ENCODE measurements at places on chromosomes 5 and 9.

DNA sequence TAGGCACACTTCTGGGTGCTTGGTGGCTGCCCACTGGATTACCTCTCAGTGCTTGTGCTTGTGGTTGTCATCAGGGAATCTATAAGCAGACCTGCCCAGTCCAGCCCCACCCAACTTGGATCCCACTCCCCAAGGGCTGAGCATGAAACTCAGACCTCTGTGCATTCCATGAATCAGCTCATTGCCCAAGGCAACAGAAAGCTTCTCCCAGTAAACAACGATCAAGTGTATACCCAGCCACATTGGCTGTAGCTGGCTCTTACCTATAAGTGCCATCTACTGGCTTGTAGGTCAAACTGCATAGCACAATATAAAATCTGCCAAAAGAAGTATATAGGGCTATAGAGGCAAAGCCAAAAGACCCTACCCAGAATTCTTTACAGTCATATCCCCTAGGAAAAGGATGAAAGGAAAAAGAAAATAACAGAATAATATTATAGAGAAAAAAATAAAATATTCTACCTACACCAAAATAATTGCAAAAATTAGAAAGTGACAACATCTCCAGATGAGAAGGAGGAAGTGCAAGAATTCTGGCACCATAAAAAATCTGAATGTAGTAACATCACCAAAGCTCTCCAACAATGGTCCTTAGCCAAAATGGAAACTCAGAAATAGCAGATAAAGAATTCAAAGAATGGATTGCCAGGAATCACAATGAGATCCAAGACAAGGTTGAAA is 321.0 kb upstream of the TRPC7 start:
- no peak for DNase-seq

GRCh38 chr5:67465537-67466207 is 269.1 kb upstream of the CD180 start:
- no peak for DNase-seq

DNA sequence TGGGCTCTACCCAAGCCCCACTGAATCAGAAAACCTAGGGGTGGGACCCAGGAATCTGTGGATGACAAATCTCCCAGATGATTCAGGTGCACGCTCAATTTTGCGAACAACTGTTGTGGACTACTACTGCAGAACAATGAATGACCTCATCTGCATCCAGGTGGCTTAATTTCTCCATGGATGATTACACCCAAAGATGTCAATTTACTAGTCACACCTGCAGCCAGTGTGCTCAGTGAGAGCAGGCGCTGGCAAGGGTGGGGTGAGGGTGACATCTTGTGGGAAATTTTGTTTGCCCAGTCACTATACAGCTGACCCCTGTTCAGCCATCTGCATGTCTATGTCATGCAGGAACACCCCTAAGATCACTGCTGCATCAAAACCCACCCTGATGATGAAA is 118.2 kb downstream of the ENTREP1 start:
- no peak for DNase-seq

GRCh38 chr5:14497311-14497710 is 84.3 kb upstream of the OTULINL start:
- DNase-seq: no peak

- DNase-seq: no peak
Measured at GRCh38 chr5:128925973-128926372, 39.3 kb upstream of the SLC27A6 start.

DNA sequence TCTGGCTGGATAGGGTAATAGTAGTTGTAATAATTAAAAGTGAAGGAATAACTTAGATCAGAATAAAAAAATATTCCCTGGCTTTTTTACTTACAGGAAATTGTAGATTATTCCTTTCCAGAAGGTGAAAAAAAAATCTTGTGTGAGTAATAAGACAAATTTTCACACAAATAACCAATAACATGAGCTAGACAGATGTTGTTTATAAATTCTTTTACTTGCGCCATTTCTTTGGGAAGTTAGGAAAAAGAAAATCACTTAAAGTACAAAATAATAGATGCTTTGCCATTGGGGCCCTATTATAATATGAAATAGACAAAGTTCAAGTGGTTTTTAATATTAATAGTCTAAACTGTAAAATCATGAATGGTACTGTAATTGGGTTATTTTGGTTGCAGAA is 204.1 kb downstream of the ARRDC3 start:
- no peak for DNase-seq

- no peak for DNase-seq
Measured at GRCh38 chr5:133889271-133889905, 79.0 kb downstream of the C5orf15 start.

- no peak for DNase-seq
Measured at GRCh38 chr9:113593682-113594281, 130.3 kb downstream of the RGS3 start.

GRCh38 chr5:178318382-178318781 is 85.8 kb upstream of the PHYKPL start:
- no peak for DNase-seq

- no peak for DNase-seq
Measured at GRCh38 chr5:159826351-159827214, 89.7 kb upstream of the ADRA1B start.

DNA sequence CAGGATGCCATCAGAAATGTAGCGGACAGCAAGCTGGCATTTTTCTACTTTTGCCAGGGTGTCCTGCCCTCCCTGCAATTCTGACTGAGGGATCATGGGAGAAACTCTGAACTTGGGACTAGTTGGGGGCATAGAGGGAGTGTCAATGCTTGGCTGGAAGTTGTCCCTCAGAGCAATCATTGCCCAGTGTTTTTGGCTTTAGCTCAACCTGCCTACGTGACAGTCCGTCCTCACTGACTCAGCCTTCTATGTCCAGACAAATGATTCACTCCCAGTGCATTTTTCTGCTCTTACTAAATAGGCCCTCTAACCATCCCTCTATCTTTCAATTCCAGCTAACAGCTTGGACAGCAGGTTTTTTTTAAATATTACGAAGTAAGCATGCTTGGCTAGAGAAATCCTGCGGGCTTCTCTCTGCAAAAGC is 627.4 kb downstream of the TLR4 start:
- no peak for DNase-seq

- no peak for DNase-seq
Measured at GRCh38 chr9:16689351-16689938, 181.0 kb downstream of the BNC2 start.

GRCh38 chr5:93790401-93790800 is 49.0 kb upstream of the POU5F2 start:
- no peak for DNase-seq

DNA sequence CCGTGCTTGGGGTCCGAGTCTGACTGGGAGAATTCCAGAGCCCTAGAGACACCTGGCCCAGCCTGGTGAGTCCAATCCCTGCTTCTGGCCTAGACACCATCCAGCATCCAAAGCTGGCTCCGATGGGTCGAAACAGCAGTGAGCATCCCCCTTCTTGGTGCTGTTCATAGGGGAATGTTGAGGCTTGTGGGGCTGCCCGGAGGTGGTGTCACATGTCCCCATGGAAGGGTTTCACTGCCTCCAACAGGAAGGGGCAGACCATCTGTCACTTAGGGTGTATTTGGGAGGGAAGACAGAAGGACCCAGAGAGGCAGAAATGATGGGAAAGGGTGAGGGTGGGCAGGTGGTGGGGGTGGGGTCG is 13.9 kb downstream of the C9orf50 start:
- no peak for DNase-seq

GRCh38 chr5:131974956-131975726 is 29.7 kb upstream of the MEIKIN start:
- DNase-seq: peak; percentile 33

GRCh38 chr9:2335260-2335659 is 286.3 kb upstream of the VLDLR start:
- DNase-seq: no peak

DNA sequence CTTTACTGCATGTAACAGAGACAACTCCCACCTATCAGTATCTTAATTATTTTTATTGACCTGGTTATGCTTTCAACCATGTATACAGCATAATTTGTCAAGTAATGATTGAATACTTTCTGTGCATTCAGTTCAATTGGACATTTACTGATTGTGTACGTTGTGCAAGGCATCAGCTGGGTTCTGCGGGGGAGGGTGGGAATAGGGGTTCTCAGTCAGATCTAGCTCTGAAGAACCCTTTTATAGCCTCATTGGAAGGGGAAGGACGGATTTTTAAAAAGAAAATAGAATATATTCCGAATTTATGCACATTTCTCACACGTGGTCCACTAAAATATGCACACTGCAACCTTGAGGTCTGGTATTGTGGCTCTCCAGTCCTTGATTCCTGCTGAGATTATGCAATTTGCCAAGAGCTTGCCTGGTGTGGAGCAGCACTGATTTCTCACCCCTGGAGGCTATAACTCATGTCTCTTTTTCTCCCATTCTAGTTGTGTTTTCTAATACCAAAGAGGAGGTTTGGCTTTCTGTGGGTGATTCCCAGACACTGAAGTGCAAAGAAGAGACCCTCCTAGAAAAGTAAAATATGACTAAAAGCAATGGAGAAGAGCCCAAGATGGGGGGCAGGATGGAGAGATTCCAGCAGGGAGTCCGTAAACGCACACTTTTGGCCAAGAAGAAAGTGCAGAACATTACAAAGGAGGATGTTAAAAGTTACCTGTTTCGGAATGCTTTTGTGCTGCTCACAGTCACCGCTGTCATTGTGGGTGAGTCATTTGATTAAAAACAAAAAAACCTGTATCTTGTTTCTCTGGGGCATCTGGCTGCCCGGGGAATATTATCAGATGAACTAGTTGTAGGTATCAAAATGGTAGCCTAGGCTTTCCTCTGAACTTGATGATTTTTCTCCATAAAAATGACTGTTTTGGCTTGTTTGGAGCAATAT is 1.7 kb downstream of the SLC1A3 start:
- DNase-seq: no peak

- DNase-seq: no peak
Measured at GRCh38 chr9:95057101-95057500, 260.4 kb downstream of the FANCC start.

- no peak for DNase-seq
Measured at GRCh38 chr9:126876531-126876930, 16.1 kb downstream of the ZBTB34 start.

GRCh38 chr9:84698323-84698722 is 28.8 kb downstream of the NTRK2 start:
- DNase-seq: no peak

DNA sequence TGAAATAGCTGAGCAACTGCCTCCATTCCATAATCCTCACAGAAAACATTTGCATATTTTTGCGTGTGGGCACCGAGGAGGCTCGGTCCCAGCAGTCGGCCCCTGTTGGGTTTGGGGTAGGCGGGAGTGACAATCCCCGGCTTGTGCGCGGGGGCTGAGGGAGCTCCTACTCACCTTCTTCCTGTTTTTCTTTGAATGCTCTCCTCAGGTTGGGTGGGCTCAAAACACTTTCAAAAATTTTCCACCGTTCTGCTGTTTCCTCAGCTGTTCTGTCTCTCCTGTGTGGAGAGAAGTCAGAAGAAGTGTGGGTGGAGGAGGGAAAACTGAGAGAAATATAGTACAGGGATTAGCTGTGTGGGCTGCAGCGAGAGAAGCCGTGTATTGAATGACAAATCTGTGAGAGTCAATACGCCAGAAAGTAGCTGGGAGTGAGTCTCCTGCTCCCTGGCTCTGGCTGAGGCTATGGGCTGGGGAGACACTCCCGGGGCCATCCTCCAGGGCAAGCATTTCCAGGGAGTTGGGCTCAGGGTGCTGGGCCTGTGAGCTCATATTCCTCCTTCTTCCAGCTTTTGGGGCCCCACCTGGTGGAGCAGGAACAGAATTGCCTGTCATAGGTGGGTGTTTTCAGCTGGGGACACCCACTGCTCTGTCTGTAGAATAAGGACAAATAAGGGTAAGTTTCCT is 84.7 kb downstream of the CMYA5 start:
- DNase-seq: no peak

DNA sequence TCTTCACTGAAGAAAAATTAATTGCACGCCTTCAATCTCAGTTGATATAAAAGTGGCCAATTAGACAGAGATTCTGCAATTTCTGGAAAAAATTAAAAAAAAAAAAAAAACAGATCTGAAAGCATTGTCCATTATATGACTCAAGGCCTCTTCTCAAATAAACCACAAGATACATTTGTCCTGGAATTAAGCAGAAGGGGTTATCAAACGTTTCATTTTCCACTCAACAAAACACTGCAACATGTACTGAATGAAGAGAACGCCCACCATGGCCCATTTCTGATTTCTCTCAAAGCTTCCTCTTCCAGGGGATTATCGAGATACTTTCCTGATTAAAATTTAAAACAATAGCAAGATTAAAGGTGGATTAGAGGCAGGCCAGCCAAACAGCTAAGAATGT is 5.8 kb upstream of the PAPPA start:
- no peak for DNase-seq

- no peak for DNase-seq
Measured at GRCh38 chr5:175595905-175596304, 62.0 kb upstream of the HRH2 start.

DNA sequence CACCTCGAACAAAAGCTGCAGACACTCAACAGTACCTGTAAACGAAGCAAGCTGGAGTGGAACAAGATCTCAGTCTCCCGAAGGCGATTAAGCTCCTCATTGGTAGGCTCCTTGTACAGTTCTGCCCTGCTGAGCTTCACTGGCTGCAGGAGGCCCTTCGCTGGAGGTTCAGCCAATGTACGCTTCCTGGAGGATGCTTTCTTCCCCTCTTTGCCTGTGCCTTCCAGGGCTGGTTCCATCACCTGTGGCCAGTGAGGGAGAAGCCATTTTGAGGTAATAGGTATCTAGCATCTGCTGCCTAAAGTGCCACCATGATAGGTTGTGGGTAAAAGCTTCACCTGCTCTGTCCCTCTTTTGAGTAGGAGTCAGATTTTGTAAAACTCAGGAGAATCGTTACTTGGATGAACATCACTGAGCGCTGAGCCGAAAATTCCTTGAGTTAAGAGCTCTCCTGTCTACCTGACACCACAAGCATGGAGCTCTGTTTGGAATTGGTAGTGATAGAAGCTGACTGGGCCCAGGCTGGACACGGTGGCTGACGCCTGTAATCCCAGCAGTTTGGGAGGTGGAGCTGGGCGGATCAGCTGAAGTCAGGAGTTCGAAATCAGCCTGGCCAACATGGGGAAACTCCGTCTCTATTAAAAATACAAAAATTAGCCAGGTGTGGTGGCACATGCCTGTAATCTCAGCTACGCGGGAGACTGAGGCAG is 1.4 kb downstream of the NOL6 start:
- no peak for DNase-seq

DNA sequence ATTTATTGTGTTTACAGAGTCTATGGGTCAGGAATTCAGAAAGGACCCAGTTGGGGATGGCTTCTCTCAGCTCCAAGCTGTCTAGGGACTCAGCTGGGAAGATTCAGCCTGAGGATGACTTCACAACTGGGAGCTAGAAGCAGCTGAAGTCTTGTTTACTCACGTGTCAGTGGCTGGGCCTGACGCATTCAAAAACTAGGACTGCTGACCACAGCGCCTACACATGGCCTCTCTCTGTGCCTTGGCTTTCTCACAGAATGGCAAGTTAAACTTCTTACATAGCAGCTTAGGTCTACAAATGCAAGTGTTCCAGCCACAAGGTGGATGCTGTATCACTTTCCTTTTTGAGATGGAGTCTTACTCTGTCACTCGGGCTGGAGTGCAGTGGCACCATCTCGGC is 16.3 kb upstream of the PPP2CA start:
- DNase-seq: no peak

All from activated CD4-positive, CD25-positive, alpha-beta regulatory T cell treated with anti-CD3 and anti-CD28 coated beads, Interleukin-2, amount 50 U/mL, for 72 hours (primary cell).